Effector CD4-positive, alpha-beta T cell (primary cell): ENCODE measurements at places on chromosomes 12 and 14.

DNA sequence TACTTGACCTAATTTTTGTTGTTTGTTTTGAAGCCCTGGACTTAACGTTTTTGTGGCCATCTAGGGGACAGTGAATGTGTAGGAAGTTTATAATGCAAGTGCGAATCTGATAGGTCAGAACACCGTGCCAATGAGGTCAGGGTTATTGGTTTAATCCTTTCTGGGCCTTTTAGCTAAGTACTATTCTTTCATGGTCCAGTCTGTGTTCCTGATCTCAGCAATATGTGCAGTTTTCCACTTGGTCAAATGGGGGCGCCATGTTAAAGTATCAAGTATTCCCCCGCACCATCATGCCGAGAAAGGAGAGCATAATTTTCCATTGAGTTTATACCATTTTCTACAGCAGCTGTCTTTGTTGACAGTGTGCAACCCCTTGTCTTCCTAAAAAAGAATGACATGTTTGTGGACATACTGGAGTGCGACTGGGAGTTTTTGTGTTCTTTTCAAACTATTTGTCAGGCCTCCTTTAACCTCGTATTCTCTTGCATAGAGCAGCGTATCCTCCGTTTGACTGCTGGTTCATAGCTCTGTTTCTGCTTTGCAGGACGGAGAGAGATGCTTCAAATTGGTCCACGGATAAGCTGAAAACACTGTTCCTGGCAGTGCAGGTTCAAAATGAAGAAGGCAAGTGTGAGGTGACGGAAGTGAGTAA, 1.3 kb downstream of the AHSA1 start:
- DNase-seq = peak; percentile 44

DNA sequence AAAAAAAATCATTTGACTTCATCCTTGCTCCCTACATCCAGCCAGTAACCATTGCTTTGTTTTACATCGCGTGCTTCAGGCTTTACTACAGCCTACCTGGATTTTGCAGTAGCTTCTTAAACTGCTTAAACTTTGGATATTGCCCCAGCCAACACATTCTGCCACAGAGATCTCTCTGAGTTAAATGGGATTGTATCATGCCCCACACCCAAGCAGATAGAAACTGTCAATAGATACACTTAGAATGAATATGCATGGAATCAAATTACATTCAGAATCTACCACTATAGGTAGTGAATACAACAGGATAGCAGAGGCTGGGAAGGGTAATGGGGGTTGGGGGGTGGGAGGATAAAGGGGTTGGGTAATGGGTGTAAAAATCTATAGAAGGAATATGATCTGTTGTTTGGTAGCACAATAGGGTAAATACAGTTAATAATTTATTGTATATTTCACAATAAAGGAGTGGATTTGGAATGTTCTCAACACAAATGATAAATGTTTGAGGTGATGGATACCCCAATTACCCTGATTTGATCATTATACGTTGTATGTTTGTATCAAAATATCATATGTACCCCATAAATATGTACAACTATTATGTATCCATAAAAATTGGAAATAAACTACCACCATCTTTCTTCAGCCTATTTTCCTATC, 2.7 kb upstream of the MYRFL start:
- no peak for DNase-seq

- no peak for DNase-seq
Observed at GRCh38 chr12:108363165-108363564, 24.1 kb upstream of the CMKLR1 start.

DNA sequence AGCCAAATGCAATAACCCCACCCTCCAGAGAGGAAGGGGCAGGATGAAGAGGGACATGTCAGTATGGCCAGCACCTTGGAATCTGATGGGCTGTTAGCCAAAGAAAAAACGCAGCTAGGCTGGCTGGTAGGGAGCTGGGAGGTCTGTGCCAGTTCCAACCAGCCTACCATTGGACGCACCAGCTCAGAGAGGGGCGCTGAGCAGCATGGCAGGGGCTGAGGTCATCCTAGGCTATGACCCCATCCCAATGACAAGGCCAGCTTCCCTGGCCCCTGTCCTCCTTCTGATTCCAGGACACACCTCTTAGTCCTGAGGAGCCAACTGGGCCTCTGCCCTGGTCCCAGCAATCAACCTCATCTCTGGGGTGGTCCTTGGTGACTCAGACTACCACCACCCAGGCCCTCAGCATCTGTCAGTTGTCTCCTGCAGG, 12.2 kb downstream of the ACTN1 start:
- DNase-seq = no peak

- DNase-seq = no peak
Observed at GRCh38 chr12:50953047-50953446, 703 bp downstream of the HIGD1C start.

DNA sequence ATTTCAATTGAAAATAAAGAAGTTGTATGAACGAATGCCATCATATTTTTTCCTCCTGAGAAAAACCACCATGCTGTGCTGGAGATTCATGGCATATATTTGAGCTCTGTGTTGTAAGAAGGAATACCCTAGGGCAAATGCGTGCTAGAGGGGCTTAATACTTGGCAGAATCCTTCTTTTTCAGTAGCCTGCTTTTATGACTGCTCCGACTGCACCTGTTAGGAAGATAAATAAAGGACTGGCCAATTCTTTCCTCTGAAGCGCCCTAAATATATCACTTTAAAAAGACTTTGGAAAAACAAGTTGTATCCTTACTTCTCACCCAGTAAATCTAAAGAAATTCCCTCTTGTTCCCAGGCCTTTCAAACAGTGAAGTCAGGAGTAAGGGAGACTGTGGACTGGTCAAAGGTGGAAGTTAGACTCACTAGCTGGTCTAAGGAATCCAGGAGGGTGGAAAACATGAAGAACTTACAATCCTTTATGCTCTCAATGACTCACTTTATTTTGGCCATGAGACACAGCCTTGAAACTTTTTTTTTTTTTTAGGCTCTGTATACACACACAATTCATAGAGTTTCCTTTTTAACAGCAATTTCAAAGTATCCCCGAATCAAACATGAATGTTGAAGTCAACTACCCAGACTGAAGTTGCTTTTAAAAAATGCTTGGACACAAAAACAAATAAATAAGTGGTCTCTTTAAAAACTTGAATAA, 5.2 kb downstream of the MYBPC1 start:
- DNase-seq = no peak

DNA sequence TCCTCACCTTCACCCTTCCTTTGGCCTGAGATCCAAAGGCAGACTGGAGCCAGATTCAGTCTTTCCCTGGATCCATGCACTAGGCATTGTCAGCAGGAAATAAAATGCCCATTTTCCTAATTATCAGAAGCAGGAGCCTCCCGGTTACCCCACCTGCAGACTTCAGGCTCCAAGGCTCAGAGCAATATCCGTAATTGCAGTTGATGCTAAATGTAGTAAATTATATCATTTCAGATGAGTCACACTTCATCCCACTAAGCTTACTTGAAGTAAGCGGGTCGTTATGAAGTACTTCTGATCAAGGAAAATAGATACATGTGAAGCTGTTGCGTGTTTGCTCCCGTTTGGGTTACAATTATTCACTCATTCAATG, 110.7 kb upstream of the SFSWAP start:
- no peak for DNase-seq

GRCh38 chr12:70408004-70408790, 42.1 kb downstream of the KCNMB4 start:
- DNase-seq = no peak

DNA sequence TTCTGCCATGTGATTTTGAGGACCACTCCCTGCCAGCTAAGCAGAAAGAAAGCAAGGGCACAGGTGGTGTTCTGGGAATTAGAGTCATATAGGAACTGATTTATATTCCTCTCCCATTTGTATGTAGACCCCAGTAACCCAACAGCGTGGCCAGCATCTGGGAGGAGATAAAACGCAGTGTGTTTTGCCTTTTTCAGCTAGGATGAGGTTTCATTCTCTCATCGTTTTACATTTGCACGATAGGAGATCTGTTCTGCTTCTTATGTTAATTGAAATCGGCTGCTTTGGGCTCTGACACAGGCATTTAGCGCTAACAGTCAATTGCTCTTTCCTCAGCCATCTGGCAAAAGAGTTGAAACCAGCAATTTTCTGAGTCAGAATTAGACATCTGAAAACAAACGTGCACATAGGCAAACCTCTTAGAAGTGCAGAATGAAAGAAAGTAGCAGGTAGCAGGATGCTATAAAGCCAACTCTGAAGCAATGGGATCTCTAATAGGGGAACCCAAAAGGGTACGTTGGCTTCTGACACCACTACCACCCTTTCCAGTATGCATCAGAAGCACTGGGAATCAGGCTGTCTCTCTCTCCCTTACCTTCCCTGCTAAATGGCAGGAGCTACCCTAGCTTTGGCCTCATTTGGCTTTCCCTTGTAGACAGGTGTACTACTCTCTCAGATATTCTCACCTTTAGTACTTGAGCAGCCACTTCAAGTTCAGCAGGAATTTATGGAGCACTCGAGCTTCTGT, 219.1 kb downstream of the PHLDA1 start:
- no peak for DNase-seq

GRCh38 chr12:95429172-95429510, 44.8 kb upstream of the METAP2 start:
- no peak for DNase-seq

DNA sequence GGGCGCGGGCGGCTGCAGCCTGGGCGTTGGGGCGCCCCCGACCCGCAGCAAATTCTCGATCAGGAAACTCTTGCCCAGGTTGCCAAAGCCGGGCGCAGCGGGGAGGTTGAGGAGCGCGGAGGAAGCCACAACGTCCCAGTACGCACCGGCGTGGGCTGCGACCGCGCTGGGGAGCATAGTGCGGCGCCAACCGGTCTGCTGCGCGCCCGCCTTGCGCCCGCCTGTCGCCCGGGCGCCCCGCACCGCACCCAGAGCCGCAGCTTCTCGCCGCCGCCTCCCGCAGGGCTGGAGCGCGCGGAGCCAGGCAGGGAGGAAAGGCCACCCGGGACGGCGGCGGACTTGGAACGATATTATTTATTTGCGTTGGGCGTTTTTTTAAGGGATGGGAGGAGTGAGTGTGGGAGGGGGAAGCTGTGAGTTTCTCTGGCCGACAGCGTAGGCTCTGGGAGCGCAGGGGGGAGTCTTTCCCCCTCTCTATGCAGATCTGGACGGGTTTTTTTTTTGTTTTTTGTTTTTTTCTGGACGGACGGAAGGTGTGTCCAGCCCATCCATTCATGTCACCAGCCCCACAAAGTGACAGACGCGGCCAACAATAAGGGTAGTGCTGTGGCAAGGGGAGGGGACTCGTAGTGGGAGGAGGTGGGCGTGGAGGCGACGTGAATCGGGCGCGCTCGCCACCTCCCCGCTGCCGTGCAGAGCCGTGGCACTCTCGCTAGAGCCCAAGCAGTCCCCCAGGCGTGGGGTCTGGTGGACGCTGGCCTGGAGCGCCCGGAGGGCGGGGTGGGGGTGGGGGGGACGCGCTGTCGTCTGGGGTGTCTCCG, at the start of gene DBX2:
Gene DBX2, minus strand, starts transcription at position 349 of the 821 bp plus-strand sequence. Its CDS starts 172 bp downstream, at position 177.
- no peak for DNase-seq

GRCh38 chr14:22721213-22721612, 45.3 kb upstream of the OXA1L start:
- DNase-seq = no peak

- DNase-seq = no peak
Observed at GRCh38 chr14:83827383-83827782, 1702.6 kb upstream of the FLRT2 start.

GRCh38 chr12:116278667-116279066, 1.2 kb upstream of the MED13L start:
- DNase-seq = no peak

- no peak for DNase-seq
Observed at GRCh38 chr14:38958589-38958988, 144.4 kb downstream of the SEC23A start.

DNA sequence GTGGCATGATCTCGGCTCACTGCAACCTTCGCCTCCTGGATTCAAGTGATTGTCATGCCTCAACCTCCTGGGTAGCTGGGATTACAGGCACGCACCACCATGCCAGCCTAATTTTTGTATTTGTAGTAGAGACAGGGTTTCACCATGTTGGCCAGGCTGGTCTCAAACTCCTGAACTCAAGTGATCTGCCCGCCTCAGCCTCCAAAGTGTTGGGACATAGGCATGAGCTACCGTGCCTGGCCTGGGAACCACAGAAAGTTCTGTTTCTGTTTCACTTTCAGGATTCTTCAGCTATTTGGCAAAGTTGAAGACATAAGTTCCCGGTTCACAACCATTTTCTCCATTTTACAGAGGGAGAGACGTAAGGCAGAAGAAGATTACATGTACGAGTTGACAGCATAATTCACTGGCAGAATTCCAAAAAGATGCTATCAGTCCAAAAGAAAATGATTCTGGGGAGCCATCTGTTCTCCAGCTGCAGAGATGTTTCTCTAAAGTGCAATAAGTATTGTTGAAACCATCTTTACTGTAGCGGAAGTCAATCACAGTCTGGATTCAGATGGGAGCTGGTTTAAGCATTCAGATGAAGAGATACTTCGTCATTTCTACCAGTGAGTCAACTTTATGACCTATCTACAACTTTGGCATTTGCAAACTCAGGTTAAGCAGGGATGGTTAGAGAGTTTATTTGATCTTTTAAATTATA, 8.1 kb upstream of the RNF34 start:
- no peak for DNase-seq

DNA sequence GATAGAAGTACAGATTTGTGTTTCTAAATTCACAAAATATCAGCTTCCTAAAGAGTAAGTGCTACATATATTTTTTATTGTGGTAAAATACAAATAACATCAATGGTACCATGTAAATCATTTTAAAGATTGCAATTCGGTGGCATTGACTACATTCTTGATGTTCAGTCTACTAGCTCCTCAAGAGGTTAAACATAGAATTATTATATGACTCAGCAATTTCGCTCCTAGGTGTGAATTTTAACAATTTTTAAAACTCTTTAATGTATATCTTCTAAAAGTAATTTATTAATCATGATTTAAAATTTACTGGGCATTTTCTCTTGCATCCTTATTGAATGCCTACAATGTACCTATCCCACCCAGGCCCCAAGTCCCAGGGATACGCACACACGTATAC, 29.8 kb upstream of the OAS1 start:
- no peak for DNase-seq

DNA sequence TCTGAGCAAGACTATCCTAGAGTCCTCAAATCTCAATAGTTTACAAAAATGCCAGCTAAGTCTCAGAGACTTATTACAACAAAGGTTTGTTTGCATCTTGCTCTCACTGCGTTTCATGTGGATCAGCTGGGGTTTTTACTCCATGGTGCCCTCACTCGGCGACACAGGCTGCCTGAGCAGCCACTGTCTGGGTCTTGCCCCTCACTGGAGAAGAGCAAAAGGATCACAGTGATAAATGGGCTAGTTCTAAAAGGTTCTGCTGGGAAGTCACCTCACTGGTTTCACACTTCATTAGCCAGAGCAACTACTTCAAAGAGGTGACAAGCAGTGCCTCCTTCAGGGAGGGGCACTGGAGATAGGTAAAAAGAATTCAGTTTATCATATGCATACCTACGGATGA, 392.0 kb downstream of the RPL10L start:
- no peak for DNase-seq

DNA sequence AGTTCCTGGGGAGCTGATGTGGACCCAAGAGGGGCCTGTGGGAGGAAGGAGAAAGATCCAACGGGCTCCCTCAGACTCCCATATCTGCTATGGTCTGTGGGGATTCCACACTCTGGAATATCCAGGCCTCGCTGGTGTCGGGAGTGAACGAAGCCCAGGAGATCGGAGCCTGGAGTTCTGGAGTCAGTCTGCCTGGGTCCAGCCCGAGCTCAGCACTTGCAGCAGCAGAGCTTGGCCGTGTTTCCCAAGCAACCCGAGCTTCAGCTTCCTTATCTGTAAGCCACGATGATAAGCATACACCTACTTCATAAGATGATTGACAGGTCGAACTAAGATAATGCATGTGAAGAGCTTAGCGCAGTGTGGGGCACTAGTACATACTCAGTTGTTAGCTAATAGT, 10.1 kb downstream of the LTBP2 start:
- DNase-seq = no peak

GRCh38 chr12:1845886-1846285, 25.5 kb downstream of the LRTM2 start:
- no peak for DNase-seq
